ENCODE measurements at places on chromosomes 11 and 22. TPM values are rescaled to one million over a fixed set of nuclear protein-coding genes. Genes with fewer than 3 reads are reported as not detected.

GRCh38 chr11:86896441-86896841, 58.8 kb downstream of the FZD4 start:
- H3K36me3 ChIP-seq = no peaks in the 10 kb centered on the region
- H3K4me3 ChIP-seq = no peak overlapping the region
- no peaks in the 10 kb centered on the region for H3K4me1 ChIP-seq
- H3K27me3 ChIP-seq = no peaks in the 10 kb centered on the region

DNA sequence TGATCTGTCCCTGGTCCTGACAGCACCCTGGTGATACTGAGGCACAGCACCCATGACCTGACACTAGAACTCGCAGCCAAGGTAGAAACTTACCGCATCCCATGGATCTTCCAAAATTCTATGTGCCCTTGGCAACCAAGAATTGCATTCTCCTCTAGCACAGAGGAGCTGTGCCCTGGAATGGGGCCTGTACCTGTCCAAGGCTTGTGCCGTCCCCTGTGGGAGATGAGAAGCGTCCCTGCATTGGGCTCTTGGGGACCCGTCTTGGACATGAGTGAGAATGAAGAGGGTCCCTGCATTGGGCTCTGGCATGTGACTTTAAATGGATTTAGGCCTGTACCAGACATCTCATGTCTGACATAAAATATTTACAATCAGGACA, 67.1 kb downstream of the GGTLC2 start:
- no peaks in the 10 kb centered on the region for H3K36me3 ChIP-seq
- no peak overlapping the region for H3K27ac ChIP-seq
- H3K4me3 ChIP-seq = no peak overlapping the region
- no peak for DNase-seq

- no peak overlapping the region for H3K27ac ChIP-seq
- DNase-seq = no peak
These were observed 39.3 kb downstream of the CD44 start for GRCh38 chr11:35178067-35178805.

DNA sequence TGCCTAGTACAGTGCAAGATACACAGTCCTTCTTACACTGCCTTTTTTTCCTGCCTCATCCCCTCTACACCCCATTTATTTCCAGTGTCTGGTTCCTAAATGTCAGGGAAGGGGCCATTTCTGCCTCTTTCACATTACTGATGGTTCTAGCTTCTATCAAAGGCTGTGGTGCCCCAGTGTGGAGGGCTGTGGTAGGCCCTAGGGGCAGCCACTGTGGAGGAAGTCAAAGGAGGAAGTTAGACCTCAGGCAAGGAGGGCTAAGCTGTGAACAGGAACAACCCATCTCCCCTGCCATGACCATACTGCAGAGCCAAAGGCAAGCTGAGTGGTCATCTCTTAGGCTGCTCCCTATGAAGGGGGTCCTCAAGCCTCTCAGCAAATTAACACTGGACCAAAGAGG, 81.9 kb upstream of the CRTAM start:
- no peaks in the 10 kb centered on the region for H3K27me3 ChIP-seq
- no peaks in the 10 kb centered on the region for H3K4me1 ChIP-seq
- H3K4me3 ChIP-seq = no peak overlapping the region
- no peaks in the 10 kb centered on the region for H3K36me3 ChIP-seq
- no peak overlapping the region for H3K27ac ChIP-seq

GRCh38 chr11:45772986-45773785, 31.8 kb upstream of the SLC35C1 start:
- no peak overlapping the region for H3K4me3 ChIP-seq
- no peaks in the 10 kb centered on the region for H3K36me3 ChIP-seq
- H3K27me3 ChIP-seq = peaks cover 6% of the 10 kb centered on the region
- no peaks in the 10 kb centered on the region for H3K4me1 ChIP-seq
- DNase-seq = no peak

DNA sequence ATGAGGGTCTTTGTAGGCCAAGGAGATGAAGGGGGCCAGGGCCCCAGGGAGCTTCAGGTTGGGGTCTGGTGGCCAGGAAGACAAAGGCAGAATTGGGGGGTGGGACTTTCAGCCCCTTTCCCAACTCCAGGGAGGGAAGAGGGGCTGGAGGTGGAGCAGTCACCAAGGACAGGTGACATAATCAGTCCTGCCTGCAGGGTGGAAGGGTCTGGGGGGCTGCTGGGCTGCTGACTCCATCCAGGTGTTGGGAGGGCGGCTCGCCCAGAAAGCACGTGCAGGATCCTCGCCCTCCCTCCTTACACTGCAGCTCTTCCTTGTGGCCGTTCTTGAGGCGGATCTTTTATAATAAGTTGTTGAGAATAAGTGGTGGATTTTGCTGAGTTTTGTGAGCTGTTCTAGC, 1491.1 kb downstream of the TBC1D22A start:
- no peaks in the 10 kb centered on the region for H3K36me3 ChIP-seq
- peaks cover 41% of the 10 kb centered on the region for H3K27me3 ChIP-seq
- no peak overlapping the region for H3K4me3 ChIP-seq
- H3K27ac ChIP-seq = no peak overlapping the region
- no peak for DNase-seq
- no peaks in the 10 kb centered on the region for H3K4me1 ChIP-seq

- H3K27ac ChIP-seq = no peak overlapping the region
- H3K4me1 ChIP-seq = no peaks in the 10 kb centered on the region
- no peaks in the 10 kb centered on the region for H3K36me3 ChIP-seq
- peaks cover 6% of the 10 kb centered on the region for H3K27me3 ChIP-seq
These were observed 71.8 kb upstream of the PAX6 start for GRCh38 chr11:31882951-31883392.

- H3K36me3 ChIP-seq = no peaks in the 10 kb centered on the region
- H3K27ac ChIP-seq = no peak overlapping the region
- H3K4me3 ChIP-seq = no peak overlapping the region
These were observed 574.8 kb downstream of the JRKL start for GRCh38 chr11:96964661-96965060.

GRCh38 chr11:74417860-74418508, 19.8 kb upstream of the PGM2L1 start:
- H3K27me3 ChIP-seq = no peaks in the 10 kb centered on the region
- no peaks in the 10 kb centered on the region for H3K4me1 ChIP-seq
- no peaks in the 10 kb centered on the region for H3K36me3 ChIP-seq
- H3K27ac ChIP-seq = no peak overlapping the region

- no peaks in the 10 kb centered on the region for H3K36me3 ChIP-seq
- peak; percentile 94 for DNase-seq
- H3K4me3 ChIP-seq = no peak overlapping the region
- H3K27me3 ChIP-seq = no peaks in the 10 kb centered on the region
- H3K4me1 ChIP-seq = peaks cover 41% of the 10 kb centered on the region
These were observed 113.7 kb downstream of the PTPRJ start for GRCh38 chr11:48093795-48094642.

- no peak for DNase-seq
- H3K27me3 ChIP-seq = no peaks in the 10 kb centered on the region
- H3K36me3 ChIP-seq = no peaks in the 10 kb centered on the region
- no peaks in the 10 kb centered on the region for H3K4me1 ChIP-seq
- no peak overlapping the region for H3K4me3 ChIP-seq
These were observed 1303.4 kb downstream of the TBC1D22A start for GRCh38 chr22:48065892-48066291.

DNA sequence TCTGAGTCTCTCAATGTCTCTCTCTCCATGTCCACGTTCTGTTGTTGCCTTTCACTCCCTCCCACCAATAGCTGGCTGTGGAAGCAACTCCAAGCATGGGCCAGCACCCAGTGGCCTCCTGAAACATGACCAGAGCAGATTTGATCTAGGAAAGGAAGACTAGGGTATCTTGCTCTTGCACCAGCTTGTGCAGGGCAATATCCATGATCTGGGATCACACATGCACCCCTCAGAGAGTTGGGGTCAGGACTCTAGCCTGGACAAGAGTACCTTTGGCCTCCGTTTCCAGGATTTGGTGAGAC, 34.5 kb upstream of the RIC3 start:
- H3K4me1 ChIP-seq = no peaks in the 10 kb centered on the region
- DNase-seq = no peak
- no peak overlapping the region for H3K27ac ChIP-seq
- H3K4me3 ChIP-seq = no peak overlapping the region
- H3K27me3 ChIP-seq = peaks cover 24% of the 10 kb centered on the region

GRCh38 chr22:50612528-50613221, 12.1 kb downstream of the MAPK8IP2 start:
- peaks cover 24% of the 10 kb centered on the region for H3K27me3 ChIP-seq
- H3K4me1 ChIP-seq = peaks cover 5% of the 10 kb centered on the region
- no peak overlapping the region for H3K27ac ChIP-seq
- H3K4me3 ChIP-seq = no peak overlapping the region

Gene MMP27
- 0.24 TPM for polyA plus RNA-seq

Gene CHRNA10
- polyA plus RNA-seq = 2.4 TPM

Gene P2RY6
- 19.9 TPM for polyA plus RNA-seq

Gene CLDN5
- polyA plus RNA-seq = 12.4 TPM
